CD4-positive, alpha-beta memory T cell (primary cell): ENCODE measurements at places on chromosomes 11 and 22. TPM values are rescaled to one million over a fixed set of nuclear protein-coding genes. Genes with fewer than 3 reads are reported as not detected.
A peak's percentile ranks its signal among the peaks of the same experiment; 100 is the strongest.

The PAX6 gene
- 0.11 TPM for polyA plus RNA-seq

The TMPRSS13 gene
- polyA plus RNA-seq = 0.94 TPM

The TMEM86A gene
- 0.88 TPM for polyA plus RNA-seq

The APOL6 gene
- polyA plus RNA-seq = 24.1 TPM

The KRTAP5-9 gene
- polyA plus RNA-seq = not detected

The SPTBN2 gene
- not detected for polyA plus RNA-seq

The TMEM25 gene
- 16.5 TPM for polyA plus RNA-seq

The OR52A1 gene
- not detected for polyA plus RNA-seq

The C11orf86 gene
- not detected for polyA plus RNA-seq

The FOLH1 gene
- not detected for polyA plus RNA-seq

The CASP1 gene
- 126 TPM for polyA plus RNA-seq

DNA sequence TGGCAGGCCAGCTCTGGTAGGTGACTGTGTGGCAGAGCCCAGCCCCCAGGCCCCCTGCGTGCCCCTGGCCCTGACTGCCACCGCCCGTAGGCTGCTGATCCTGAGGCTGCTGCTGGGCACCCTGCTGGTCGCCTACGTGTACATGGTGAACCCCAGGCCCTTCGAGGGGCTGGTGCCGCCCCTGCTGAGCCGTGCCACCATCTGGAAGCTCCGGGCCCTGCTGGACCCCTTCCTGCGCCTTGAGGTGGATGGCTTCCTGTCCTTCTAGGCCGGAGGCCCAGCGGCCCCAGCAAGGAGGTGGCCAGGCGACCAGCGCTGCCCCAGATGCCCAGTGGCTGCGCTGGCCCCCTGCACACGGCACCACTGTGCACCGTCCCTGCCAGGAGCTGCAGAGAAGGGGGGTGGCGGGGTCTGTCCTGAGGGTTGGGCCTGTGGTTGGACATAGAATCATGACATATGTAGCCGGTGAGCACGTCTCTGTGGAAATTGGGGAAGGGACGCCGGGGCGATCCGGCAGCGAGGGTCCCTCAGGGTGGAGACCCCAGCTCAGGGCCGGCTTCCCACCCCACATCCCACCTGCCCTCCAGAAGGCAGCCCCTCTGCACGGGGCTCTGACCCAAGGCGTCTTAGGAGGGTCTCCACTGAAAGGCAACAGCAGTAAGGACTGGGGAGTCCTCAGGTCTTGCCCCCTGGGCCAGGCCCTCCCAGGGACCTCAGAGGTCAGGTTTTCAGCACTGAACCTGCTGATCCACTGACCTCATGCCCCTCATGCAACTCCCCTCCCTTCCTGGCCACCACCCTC lies 185.4 kb downstream of the IGLL1 start:
- H3K4me3 ChIP-seq = no peak overlapping the region
- no peaks in the 10 kb centered on the region for H3K4me1 ChIP-seq
- no peaks in the 10 kb centered on the region for H3K36me3 ChIP-seq
- no peaks in the 10 kb centered on the region for H3K27me3 ChIP-seq
- DNase-seq = no peak
- H3K27ac ChIP-seq = no peak overlapping the region

- no peak for DNase-seq
- no peak overlapping the region for H3K4me3 ChIP-seq
- no peak overlapping the region for H3K27ac ChIP-seq
- peaks cover 9% of the 10 kb centered on the region for H3K27me3 ChIP-seq
Observed at GRCh38 chr22:39350757-39351688, 1.2 kb downstream of the SYNGR1 start.

DNA sequence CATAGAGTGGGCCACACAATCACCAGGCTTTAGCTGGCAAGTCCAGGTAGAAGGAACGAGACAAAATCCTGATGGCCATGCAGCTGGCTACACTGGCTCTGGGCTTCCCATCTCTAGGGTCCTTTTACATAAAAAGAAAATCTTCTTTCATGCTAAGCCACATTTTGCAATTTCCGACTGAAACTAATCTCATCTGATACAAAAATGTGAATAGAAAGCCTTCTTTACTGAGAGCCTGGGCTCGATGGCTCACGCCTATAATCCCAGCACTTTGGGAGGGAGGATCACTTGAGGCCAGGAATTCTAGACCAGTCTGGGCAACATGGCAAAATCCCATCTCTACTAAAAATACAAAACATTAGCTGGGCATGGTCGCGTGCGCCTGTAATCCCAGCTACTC lies 67.2 kb downstream of the MICAL3 start:
- H3K4me1 ChIP-seq = no peaks in the 10 kb centered on the region
- no peak overlapping the region for H3K27ac ChIP-seq
- no peaks in the 10 kb centered on the region for H3K27me3 ChIP-seq
- H3K36me3 ChIP-seq = no peaks in the 10 kb centered on the region

DNA sequence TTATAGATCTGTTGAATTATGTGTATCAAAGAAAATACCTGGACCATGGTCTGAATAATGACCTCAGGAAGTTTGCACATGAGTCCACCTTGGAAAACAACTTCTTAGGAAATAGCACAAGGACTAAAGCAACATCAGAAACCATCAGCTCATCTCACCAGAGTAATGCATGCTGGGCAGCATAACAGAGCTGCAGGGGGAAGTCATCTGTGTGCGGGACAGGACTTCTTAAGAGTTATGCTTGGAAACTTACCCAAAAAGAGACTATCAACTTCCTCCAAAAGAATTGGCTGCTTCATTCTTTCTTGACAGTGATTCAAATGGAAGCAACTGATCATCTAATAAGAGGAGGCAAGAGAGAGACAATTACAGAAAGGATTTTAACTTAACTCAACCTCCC lies 2.5 kb downstream of the OR56B4 start:
- DNase-seq = no peak
- no peak overlapping the region for H3K27ac ChIP-seq
- no peaks in the 10 kb centered on the region for H3K36me3 ChIP-seq
- no peaks in the 10 kb centered on the region for H3K4me1 ChIP-seq

- no peak overlapping the region for H3K27ac ChIP-seq
- no peaks in the 10 kb centered on the region for H3K36me3 ChIP-seq
- H3K4me3 ChIP-seq = no peak overlapping the region
Observed at GRCh38 chr22:20324139-20324516, 4.3 kb upstream of the DGCR6L start.

DNA sequence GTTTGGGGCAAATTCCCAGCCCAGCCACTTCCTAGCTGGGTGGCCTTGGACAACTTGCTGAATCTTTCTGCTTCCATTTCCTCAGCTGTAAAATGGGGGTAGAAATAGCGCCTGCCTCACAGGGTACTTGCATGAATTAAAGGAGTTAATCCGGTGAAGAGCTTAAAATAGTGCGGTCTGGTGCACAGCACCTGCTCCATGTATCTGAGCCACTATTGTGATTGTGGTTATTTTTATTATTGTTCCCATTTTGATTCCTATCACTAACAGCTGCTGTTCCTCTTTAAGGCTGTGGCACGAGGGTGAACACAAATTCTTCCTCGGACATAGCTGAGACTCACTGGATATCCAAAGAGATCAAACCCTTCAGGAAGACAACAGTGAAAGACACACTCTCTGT lies 46.9 kb upstream of the TP53I11 start:
- DNase-seq = no peak
- no peak overlapping the region for H3K27ac ChIP-seq
- H3K36me3 ChIP-seq = no peaks in the 10 kb centered on the region
- no peak overlapping the region for H3K4me3 ChIP-seq

DNA sequence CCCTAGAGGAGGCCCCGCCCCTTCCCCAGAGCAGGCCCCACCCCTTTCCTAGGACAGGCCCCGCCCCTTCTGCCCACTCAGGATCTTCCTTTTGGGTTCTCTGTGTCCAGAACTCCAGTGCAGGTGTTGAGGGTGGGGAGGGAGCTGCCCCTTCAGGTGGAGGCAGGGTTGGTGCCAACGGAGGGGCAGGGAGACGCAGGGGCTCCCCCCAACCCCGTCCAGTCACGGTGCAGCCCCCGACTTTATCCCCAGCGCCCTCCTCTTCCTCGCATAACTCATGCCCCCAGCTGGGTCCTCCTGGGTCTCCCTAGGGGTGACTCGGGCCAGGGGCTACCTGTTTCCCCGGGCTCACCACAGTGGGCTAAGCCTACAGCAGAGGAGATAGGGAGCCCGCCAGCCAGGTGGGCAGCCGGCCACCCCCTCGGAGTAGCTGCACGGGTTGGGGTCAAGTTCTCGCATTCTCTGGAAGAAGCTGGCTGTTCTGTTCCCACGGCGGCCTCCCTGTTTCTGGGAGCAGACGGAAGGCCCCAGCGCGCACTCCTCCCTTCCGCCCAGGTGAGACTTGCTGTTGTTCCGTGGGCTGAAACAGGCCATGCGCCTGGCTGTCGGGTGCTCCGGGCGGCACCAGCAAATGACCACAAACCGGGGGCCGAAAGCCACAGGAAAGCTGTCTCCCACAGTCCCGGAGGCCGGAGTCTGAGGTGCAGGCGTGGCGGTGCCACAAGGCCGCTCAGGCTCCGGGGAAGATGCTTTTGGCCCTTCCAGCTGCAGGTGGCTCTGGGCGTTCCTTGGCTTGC lies 38.9 kb downstream of the MUC2 start:
- H3K36me3 ChIP-seq = no peaks in the 10 kb centered on the region
- H3K4me3 ChIP-seq = no peak overlapping the region
- H3K27me3 ChIP-seq = no peaks in the 10 kb centered on the region
- DNase-seq = no peak
- no peak overlapping the region for H3K27ac ChIP-seq
- no peaks in the 10 kb centered on the region for H3K4me1 ChIP-seq

GRCh38 chr22:19497245-19497644 lies 17.5 kb downstream of the CDC45 start:
- H3K27ac ChIP-seq = no peak overlapping the region
- no peak for DNase-seq
- H3K36me3 ChIP-seq = no peaks in the 10 kb centered on the region
- no peaks in the 10 kb centered on the region for H3K4me1 ChIP-seq
- H3K4me3 ChIP-seq = no peak overlapping the region

DNA sequence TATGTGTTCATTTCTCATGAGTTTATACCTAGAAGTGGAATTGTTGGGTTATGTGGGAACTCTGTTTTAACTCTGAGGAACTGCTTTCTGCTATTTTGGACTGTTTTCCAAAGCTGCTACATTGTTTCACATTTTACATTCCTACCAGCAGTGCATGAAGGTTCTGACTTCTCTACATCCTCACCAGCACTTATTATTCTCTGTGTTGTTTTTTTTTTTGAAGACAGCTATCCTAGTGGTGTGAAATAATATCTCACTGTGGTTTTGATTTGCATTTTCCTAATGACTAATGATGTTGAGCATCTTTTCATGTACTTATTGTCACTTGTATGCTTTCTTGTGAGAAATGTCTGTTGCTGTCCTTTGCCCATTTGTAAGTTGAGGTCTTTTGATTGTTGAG lies 169.9 kb downstream of the COMMD9 start:
- no peak overlapping the region for H3K4me3 ChIP-seq
- H3K36me3 ChIP-seq = no peaks in the 10 kb centered on the region
- no peaks in the 10 kb centered on the region for H3K4me1 ChIP-seq
- DNase-seq = no peak
- no peaks in the 10 kb centered on the region for H3K27me3 ChIP-seq

GRCh38 chr11:65766535-65766934 lies 14.2 kb downstream of the AP5B1 start:
- DNase-seq = no peak
- no peaks in the 10 kb centered on the region for H3K27me3 ChIP-seq
- H3K4me3 ChIP-seq = no peak overlapping the region
- no peaks in the 10 kb centered on the region for H3K36me3 ChIP-seq

DNA sequence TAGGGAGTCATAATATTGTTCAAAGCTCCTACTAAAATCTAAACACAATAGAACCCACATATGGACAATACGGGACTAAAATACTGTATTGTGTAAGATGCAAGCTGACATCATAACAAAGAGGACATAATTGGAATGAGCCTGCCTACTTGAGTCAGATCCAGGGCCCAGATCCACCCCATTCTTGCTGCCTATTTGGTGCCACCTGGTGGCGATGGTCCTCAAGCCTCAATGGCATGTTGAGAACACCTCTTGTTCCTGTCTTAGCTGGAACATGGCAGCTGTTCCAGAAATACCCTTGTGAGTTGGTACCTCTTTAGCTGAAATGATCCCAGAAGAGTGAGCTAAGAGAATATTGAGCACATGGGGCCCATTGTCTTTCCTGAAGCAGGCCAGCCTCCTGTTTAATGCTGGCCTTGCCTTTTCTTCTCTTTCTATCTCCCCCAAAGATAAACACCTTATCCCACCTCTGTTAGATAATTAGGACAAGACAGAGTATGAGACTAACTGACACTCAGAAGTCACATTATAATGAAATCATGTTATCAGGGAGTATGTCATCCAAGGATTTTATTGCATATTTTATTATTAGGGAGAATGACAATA lies 680.9 kb upstream of the ANO5 start:
- H3K27me3 ChIP-seq = no peaks in the 10 kb centered on the region
- H3K36me3 ChIP-seq = no peaks in the 10 kb centered on the region
- no peak for DNase-seq
- H3K4me3 ChIP-seq = no peak overlapping the region
- H3K27ac ChIP-seq = no peak overlapping the region

- peak; percentile 47 for DNase-seq
- no peak within 1 kb of the TSS for H3K27ac ChIP-seq
- no peaks in the 10 kb centered on the region for H3K27me3 ChIP-seq
- H3K4me3 ChIP-seq = peak within 1 kb of the TSS; percentile 33
Observed at GRCh38 chr11:129815596-129816461, at the start of gene TMEM45B. TSS of gene TMEM45B (plus strand) at chr11:129815848. CDS start at chr11:129852483, 36,635 bp downstream.

GRCh38 chr11:63775191-63775590 lies 6.6 kb upstream of the ZFTA start:
- DNase-seq = no peak
- H3K4me3 ChIP-seq = no peak overlapping the region
- no peaks in the 10 kb centered on the region for H3K36me3 ChIP-seq
- peaks cover under 1% of the 10 kb centered on the region for H3K27me3 ChIP-seq
- H3K27ac ChIP-seq = no peak overlapping the region
- H3K4me1 ChIP-seq = no peaks in the 10 kb centered on the region

DNA sequence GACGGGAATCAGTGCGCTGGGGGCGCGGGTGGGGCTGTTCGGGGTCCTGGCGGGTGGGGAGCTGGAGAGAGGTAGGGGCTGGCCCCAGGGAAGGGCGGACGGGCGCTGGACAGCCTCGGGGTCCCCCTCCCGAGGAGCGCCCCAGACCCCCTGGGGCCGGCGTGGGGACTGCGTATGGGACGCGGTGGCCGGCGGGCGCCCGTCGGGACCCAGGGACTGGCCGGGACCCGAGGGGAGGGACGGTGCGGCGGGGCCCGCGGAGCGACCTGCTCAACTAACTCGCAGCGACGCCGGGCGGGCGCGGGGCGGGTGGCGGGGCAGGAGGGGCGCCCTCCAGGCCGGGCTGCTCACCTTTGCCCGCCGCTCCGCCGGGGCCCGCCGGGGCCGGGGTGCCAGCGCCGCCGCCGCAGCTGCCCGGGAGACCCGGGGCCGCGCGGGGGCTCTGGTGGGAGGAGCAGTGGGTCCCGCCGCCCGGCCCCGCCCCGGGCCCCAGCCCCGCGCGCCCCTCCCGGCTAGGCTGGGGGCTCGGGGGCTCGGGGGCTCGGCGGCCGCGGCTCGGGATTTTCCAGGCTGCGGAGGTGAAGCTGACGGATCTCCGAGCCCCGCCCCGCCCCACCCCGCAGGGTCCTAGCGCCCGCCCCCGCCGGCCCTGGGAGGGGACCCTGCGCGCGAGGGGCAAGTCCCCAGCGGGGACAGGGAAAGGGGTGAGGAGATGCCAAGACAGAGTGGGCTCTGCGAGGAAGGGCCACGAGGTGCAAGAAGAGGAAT lies 12.3 kb downstream of the STARD10 start:
- peak overlapping the region; percentile 43 for H3K27ac ChIP-seq
- H3K4me1 ChIP-seq = peaks cover 31% of the 10 kb centered on the region
- no peaks in the 10 kb centered on the region for H3K27me3 ChIP-seq
- H3K36me3 ChIP-seq = no peaks in the 10 kb centered on the region
- DNase-seq = peak; percentile 54
- peak overlapping the region; percentile 35 for H3K4me3 ChIP-seq

- no peaks in the 10 kb centered on the region for H3K27me3 ChIP-seq
- H3K27ac ChIP-seq = no peak overlapping the region
- no peak for DNase-seq
- no peaks in the 10 kb centered on the region for H3K4me1 ChIP-seq
- no peaks in the 10 kb centered on the region for H3K36me3 ChIP-seq
Observed at GRCh38 chr11:27246925-27247324, 116.1 kb downstream of the CCDC34 start.
